ENCODE measurements at places on chromosomes 13 and 19. TPM values are rescaled to one million over a fixed set of nuclear protein-coding genes. Genes with fewer than 3 reads are reported as not detected.

- DNase-seq, result no peak
Measured at GRCh38 chr19:21593008-21593481, 87.6 kb downstream of the ZNF429 start.

GRCh38 chr19:34481861-34482379, 362 bp downstream of the WTIP start:
- no peak for DNase-seq

GRCh38 chr19:58261968-58262921, 16.5 kb upstream of the ZNF8 start:
- DNase-seq, result no peak

DNA sequence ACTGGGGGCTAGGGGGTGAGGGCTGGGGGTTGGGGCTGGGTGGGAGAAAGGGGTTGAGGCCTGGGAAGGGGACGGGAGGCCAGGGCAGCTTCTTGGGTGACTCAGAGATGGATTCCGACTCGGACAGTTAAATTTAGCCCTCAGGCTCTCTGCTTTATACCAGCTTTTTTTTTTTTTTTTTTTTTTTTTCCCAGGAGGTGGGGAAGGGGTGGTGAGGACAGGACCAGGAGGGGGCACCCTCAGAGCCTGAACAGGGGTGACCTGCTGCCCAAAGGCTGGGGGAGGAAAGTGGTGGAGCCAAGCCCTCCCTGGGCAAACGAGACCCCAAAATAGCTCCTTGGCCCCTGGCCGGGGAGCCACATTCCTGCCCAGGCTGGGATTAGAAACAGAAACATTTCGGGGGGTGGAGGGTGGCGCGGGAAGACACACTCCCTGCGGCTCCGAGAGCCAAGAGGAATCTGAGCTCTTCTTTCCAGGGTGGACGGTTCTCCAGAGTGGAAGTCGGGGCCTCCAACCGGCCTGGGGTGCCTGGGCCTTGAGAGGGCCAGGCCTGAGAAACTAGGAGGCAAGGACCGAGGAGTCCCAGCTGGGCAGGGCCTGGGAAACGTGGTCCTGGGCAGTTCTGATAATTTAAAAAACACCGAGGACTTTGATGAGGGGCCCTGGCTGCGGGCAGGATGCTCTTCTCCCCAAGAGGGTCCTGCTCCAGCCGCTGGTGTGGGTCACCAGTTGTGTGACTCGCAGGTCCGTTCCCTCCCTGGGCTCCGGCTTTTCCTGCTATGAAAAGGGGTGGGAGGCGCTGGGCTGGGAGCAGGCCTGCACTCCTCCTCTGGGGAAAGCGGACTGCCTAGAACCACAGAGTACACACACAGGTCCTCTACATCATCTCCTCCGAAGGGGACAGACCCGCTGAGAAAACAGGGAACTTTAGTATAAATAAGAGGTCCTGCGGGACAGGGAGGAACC, 813 bp upstream of the DMPK start:
- no peak for DNase-seq

GRCh38 chr19:47471733-47472457, at the start of gene SLC8A2:
Gene SLC8A2 (minus strand): TSS chr19:47471893. CDS start chr19:47466403, 5,490 bp downstream.
- peak; percentile 63 for DNase-seq

GRCh38 chr13:83229574-83230305, 652.5 kb downstream of the SLITRK1 start:
- DNase-seq, result no peak

GRCh38 chr19:48415395-48415794, 21.9 kb downstream of the GRIN2D start:
- DNase-seq, result peak; percentile 65

DNA sequence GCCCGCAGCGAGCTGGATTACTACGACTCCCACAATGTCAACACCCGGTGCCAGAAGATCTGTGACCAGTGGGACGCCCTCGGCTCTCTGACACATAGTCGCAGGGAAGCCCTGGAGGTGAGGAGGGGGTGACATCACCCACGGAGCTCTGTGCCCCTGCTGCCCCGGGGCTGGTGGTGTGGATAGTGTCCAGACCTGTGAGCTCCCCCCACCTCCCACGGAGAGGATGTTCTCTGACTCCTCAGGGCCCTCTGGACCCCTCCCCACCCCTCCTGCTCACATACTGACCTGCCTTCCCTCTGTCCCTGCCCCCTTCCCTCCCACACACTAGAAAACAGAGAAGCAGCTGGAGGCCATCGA, 20.7 kb downstream of the CAPN12 start:
- no peak for DNase-seq

DNA sequence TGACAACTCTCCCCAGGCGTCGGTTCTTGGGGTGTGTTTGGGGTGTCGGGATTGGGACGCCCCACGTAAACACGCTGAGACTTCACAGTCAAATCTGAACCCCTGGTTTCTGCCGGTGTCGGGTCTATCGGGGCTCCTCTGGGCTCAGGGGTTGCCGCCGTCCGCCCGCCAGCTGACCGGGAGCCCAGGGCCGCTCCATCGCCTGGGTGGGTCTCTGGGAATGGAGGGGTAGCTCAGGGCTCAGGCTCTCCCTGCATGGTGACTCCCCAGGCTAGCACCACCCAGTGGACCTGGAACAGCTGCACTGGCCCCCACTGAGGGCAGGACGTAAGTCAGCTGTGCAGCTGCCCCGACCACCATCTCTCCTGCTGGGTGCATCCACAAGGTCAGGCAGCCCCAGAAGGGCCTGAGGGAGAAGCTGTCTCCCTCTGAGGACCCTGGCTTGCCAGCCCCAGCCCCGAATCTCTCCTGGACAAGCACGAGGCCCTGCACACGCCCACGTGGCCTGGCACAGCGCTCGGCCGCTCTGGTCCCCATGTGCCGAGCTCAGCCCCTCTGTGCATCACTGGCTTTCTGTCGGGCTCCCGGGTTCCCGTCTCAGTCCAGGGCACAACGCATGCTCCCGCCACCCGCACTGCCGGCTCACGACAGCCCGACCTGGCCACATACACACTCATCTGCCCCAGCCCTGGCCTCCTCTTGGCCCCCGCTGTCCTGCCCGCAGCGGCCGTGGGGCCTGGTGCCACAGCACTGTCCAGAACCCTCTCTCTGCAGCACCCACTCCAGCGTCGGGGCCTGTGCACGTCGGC, 6.1 kb downstream of the RNF126 start:
- no peak for DNase-seq

- DNase-seq, result no peak
Measured at GRCh38 chr13:29571876-29572570, 23.5 kb downstream of the SLC7A1 start.

DNA sequence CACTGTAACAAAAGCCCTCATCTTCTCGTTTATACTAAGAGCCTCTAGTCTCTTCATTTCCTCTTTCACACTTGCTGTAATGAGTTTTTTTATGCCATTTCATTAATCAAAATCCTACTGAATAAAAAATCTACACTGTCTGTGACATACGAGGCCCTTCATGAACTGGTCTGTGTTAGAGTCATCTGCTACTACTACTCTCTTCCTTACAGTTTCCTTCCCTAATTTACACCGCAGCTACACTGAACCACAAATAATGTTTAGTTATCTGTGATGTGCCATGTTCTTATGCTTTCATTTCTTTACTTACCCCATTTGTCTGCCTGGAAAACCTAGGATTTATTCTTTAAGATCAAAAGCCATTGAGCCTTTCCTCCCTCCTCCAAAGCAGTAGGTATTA, 16.0 kb downstream of the UFM1 start:
- DNase-seq, result no peak

DNA sequence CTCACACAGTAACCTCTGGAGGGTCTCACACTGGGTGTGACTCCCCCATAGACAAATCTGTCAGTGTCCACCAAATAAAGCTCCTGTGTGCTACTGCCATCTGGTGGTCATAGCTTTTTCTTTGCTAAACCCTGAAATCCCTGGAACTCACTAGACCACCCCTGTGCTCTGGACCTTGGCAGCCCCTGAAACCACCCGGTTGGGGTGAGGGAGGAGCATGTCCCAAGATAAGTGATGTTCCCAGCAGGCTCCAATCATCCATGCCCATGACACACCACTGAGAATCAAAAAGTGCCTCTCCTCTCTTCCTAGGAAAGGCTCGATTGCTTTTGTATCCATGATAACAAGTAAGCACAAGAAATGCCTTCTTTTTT, 6.5 kb upstream of the HSD17B14 start:
- DNase-seq, result peak; percentile 24

DNA sequence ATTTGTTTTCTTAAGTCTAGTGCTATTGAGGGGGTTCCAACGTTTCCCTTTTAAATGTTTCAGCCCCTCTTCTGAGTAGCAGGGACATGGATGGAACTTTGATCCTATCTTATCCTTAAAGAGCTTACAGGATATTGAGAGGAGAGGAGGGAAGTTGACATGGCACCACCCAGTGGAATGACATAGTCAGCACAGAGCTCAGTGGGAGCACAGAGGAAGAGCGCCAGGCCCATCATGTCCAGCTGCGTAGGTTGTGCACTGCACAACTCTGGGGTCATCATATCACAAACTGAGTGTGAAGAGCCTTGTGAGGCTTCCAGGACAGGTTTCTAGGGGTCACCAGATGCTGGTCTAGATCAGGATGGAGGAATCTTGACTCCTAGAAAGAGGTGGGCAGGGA, 4.6 kb upstream of the CDC42EP5 start:
- DNase-seq, result no peak

DNA sequence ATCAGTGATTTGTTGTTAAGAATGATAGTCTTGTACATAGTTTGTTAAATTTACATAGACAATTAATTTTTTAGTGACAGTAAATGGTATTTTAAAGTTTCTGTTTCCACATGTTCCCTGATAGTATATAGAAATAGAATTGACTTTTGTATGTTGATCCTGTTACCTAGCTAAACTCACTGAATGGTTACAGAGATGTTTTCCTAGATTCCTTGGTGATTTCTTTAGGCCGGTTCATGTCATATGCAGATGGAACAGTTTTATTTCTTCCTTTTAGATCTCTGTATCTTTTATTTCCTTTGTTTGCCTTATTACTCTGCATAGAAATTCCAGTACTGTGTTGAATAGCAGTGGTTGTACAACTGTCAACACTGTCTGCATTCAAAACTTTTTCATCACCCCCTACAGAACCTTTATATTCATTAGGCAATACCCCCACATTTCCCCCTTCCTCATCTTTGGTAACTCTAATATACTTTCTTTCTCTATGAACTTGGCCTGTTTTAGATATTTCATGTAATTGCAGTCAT, 86.3 kb downstream of the NBEA start:
- DNase-seq, result no peak

- DNase-seq, result no peak
Measured at GRCh38 chr13:37127691-37128241, 22.3 kb upstream of the CSNK1A1L start.

GRCh38 chr19:13872695-13873389, 4.1 kb upstream of the NANOS3 start:
- no peak for DNase-seq

GRCh38 chr19:27851543-27852060, 1361.3 kb downstream of the UQCRFS1 start:
- no peak for DNase-seq

DNA sequence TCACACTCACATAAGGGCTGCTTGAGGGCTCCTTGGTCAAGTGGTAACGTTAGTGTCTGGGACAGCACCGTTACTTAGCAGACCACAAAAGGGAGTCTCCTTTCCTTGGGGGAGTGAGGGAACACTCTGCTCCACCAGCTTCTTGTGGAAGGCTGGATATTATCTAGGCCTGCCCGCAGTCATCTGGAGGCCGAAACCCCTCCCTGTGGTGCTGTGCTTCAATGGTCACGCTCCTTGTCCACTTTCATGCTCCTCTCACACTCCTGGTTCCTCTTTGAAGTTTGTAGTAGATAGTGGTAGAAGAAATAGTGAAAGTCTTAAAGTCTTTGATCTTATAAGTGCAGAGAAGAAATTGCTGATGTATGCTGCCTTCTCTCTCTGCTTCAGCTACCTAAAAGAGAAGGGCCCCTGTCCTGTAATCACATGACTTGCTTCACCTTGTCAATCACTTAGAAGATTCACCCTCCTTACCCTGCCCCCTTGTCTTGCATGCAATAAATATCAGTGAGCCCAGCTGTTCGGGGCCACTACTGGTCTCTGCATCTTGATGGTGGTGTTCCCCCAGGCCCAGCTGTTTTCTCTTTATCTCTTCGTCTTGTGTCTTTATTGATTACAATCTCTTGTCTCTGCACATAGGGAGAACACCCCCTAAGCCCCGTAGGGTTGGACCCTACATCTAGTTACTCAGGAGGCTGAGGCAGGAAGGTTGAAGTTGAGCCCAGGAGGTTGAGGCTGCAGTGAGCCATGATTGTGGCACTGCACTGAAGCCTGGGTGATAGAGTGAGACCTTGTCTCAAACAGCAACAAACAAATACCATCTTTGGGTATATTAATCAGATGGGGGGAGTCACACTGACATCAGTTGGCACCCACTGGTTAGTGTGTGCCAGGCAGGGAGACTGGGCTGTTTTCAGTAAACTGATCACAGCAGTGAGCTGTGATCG, 11.6 kb upstream of the MZF1 start:
- DNase-seq, result no peak

GRCh38 chr19:55175117-55175867, 4.8 kb downstream of the SYT5 start:
- DNase-seq, result no peak

- DNase-seq, result no peak
Measured at GRCh38 chr13:113761136-113761535, 2.1 kb downstream of the TMEM255B start.

- no peak for DNase-seq
Measured at GRCh38 chr13:111079375-111079774, 35.7 kb upstream of the ARHGEF7 start.

DNA sequence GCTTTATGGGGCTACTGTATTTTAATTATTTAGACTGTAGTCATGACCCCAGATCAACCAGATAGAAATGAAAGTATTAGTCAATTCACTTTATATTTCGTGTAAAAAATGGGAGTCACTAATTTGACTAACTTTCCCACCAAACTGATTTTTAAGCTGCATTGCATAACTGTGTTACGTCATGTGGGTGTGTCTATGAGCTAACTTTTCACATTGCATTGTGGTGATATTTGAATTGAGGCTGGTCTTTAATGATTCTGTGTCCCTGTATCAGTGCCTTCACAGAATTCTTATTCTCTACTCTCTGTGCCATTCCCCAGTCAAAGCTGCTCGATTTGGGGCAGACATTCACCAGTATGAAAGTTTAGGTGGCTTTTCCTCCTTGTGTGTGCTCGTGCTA, 172.7 kb upstream of the MAB21L1 start:
- DNase-seq, result no peak

GRCh38 chr13:75153834-75154233, 328.1 kb downstream of the TBC1D4 start:
- no peak for DNase-seq

- DNase-seq, result peak; percentile 24
Measured at GRCh38 chr19:737591-738093, 13.3 kb upstream of the MISP start.

- DNase-seq, result no peak
Measured at GRCh38 chr19:52211926-52212571, 22.2 kb downstream of the PPP2R1A start.

The TPGS1 gene
- 13.6 TPM for total RNA-seq

The RPL21 gene
- 1,112 TPM for total RNA-seq

The DDX39A gene
- total RNA-seq, result 268 TPM

The KANK3 gene
- total RNA-seq, result 1.7 TPM

The DHRS12 gene
- 3.1 TPM for total RNA-seq

The RHPN2 gene
- 5.0 TPM for total RNA-seq

The CEACAM4 gene
- total RNA-seq, result not detected

The CATSPERD gene
- total RNA-seq, result not detected

The SLC17A7 gene
- 0.16 TPM for total RNA-seq

The MAST1 gene
- total RNA-seq, result 6.5 TPM

The GPR18 gene
- total RNA-seq, result 8.4 TPM

The AMH gene
- total RNA-seq, result 4.3 TPM

The COX6B2 gene
- 1.8 TPM for total RNA-seq

The RABAC1 gene
- 54.0 TPM for total RNA-seq

The CILP2 gene
- total RNA-seq, result 0.14 TPM

The SIGLEC8 gene
- 0.18 TPM for total RNA-seq

Data from activated T-helper 2 cell treated with anti-CD3 and anti-CD28 coated beads, Interferon-gamma antibody, Interleukin-2, Interleukin-4, amounts not matched to agents 10 μg/mL and 5 μg/mL and 100 μg/mL, durations not matched to agents 14 hours and 24 hours and 36 hours (primary cell).